Activated naive CD8-positive, alpha-beta T cell treated with anti-CD3 and anti-CD28 coated beads for 36 hours (primary cell): ENCODE measurements at places on chromosomes 5 and 9. TPM values are rescaled to one million over a fixed set of nuclear protein-coding genes. Genes with fewer than 3 reads are reported as not detected.

DNA sequence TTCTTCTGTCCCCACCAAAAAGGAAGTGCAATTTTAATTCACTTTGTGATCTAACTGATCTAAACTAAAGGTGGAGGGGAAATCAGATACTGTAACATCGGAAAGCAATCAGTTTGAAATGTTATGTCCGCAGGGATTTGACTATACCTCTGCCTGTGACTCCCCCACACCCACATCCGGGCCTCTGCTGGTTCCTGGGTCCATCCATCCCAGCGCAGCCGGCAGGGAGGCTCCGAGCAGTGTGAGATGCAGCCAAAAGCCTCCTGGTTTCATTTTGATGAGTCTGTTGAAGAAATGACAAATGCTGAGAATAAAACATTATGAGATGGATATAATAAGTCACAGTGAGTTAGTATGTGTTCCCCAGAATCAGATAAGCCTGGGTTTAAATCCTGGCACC is 8.6 kb downstream of the FSTL4 start:
- H3K36me3 ChIP-seq: no peaks in the 10 kb centered on the region
- no peak for DNase-seq
- peaks cover 30% of the 10 kb centered on the region for H3K27me3 ChIP-seq
- H3K4me3 ChIP-seq: no peak overlapping the region

DNA sequence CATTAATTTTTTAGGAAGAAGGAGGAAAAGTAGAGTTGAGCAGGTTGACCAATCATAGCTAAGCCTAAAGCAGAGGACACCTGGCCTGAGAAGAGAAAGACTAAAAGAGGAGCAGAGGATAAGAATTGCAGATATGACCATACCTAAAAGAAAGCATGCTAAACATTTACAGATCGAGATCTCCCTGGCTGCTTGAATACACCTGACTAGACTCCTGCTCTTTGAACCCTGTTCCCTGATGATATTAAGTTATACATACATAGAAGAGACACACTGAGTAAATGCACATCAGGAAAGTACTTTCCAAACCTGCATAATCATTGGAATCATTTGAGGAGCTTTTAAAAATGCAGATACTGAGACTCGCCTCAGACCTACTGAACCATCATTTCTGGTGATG is 232.3 kb upstream of the ELL2 start:
- H3K36me3 ChIP-seq: no peaks in the 10 kb centered on the region
- peaks cover 2% of the 10 kb centered on the region for H3K4me1 ChIP-seq
- peaks cover 15% of the 10 kb centered on the region for H3K27me3 ChIP-seq

GRCh38 chr5:84091127-84091799 is 293.4 kb downstream of the EDIL3 start:
- H3K36me3 ChIP-seq: no peaks in the 10 kb centered on the region
- no peaks in the 10 kb centered on the region for H3K4me1 ChIP-seq
- H3K27me3 ChIP-seq: no peaks in the 10 kb centered on the region
- no peak overlapping the region for H3K4me3 ChIP-seq

DNA sequence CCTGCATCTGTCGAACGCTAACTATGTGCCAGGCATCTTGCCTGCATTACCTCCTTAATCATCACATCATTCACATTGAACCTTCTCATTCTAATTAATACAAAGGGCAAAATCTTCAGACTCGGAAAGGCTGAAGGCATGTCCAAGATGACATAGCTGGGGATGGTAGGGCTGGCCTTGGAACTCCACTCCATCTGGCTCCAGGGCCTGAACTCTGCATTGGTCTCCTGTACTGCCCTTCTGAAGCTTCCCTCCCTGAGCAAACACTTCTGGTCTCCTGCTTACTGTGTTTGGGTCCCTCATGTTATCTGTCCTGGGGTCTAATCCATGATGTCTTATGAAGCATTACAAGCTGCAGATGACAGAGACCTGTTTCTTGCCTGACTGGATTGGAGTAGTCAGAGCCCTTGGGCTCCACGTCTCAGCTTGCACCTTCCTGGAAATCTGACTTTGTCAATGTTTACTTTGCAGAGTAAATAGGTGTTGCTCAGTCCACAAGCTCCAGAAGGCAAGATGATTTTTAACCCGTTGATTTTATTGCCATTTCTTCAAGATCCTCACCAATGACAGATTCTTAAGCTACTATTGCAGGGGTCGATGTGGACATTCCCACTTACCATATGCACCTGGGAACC is 106.1 kb downstream of the GALNT10 start:
- peaks cover 3% of the 10 kb centered on the region for H3K4me1 ChIP-seq
- no peaks in the 10 kb centered on the region for H3K27me3 ChIP-seq
- no peak for DNase-seq
- H3K4me3 ChIP-seq: no peak overlapping the region
- H3K36me3 ChIP-seq: peaks cover 22% of the 10 kb centered on the region

- no peak for DNase-seq
- H3K4me3 ChIP-seq: no peak overlapping the region
- H3K27ac ChIP-seq: no peak overlapping the region
- no peaks in the 10 kb centered on the region for H3K36me3 ChIP-seq
- peaks cover 53% of the 10 kb centered on the region for H3K27me3 ChIP-seq
Observed at GRCh38 chr5:178996156-178996555, 1.0 kb upstream of the GRM6 start.

- H3K4me1 ChIP-seq: peaks cover 2% of the 10 kb centered on the region
- H3K36me3 ChIP-seq: peaks cover 9% of the 10 kb centered on the region
- no peak overlapping the region for H3K27ac ChIP-seq
- no peak for DNase-seq
- no peak overlapping the region for H3K4me3 ChIP-seq
Observed at GRCh38 chr5:61504143-61504770, 172.2 kb downstream of the ZSWIM6 start.

GRCh38 chr5:173583346-173583745 is 33.1 kb downstream of the BOD1 start:
- H3K4me3 ChIP-seq: no peak overlapping the region
- H3K36me3 ChIP-seq: peaks cover 19% of the 10 kb centered on the region
- H3K27ac ChIP-seq: no peak overlapping the region
- peaks cover 7% of the 10 kb centered on the region for H3K27me3 ChIP-seq
- no peaks in the 10 kb centered on the region for H3K4me1 ChIP-seq
- no peak for DNase-seq

DNA sequence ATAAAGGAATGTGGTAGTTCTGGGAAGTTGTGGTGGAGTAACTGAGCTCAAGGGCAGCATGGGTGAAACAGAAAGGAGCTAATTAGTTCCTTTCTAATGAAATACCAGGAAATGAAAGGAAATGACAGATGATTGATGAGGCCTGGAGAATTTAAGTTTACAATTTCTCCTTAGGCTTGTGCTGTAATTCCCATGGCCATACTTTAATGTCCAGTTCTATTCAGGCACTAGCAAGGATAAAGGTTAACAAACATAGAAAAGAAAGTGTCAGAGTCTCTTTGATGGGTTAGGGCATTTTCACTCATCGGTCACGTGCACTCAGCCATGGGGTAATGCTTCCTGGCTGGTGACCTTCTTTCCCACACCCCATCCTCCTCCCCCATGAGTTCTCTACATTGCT is 70.3 kb downstream of the CTSL start:
- H3K36me3 ChIP-seq: no peaks in the 10 kb centered on the region
- peaks cover 9% of the 10 kb centered on the region for H3K4me1 ChIP-seq
- H3K4me3 ChIP-seq: no peak overlapping the region
- no peak overlapping the region for H3K27ac ChIP-seq
- H3K27me3 ChIP-seq: no peaks in the 10 kb centered on the region

- no peaks in the 10 kb centered on the region for H3K36me3 ChIP-seq
- peaks cover 1% of the 10 kb centered on the region for H3K4me1 ChIP-seq
- H3K27ac ChIP-seq: no peak overlapping the region
- no peak overlapping the region for H3K4me3 ChIP-seq
Observed at GRCh38 chr5:102581011-102581410, 82.2 kb upstream of the SLCO6A1 start.

- peaks cover 48% of the 10 kb centered on the region for H3K27me3 ChIP-seq
- no peak overlapping the region for H3K27ac ChIP-seq
- peaks cover 7% of the 10 kb centered on the region for H3K4me1 ChIP-seq
- no peak overlapping the region for H3K4me3 ChIP-seq
- DNase-seq: no peak
Observed at GRCh38 chr5:173295796-173296195, 32.4 kb downstream of the STC2 start.

GRCh38 chr5:31770132-31770720 is 131.3 kb downstream of the PDZD2 start:
- H3K36me3 ChIP-seq: no peaks in the 10 kb centered on the region
- no peaks in the 10 kb centered on the region for H3K27me3 ChIP-seq
- no peak overlapping the region for H3K4me3 ChIP-seq

DNA sequence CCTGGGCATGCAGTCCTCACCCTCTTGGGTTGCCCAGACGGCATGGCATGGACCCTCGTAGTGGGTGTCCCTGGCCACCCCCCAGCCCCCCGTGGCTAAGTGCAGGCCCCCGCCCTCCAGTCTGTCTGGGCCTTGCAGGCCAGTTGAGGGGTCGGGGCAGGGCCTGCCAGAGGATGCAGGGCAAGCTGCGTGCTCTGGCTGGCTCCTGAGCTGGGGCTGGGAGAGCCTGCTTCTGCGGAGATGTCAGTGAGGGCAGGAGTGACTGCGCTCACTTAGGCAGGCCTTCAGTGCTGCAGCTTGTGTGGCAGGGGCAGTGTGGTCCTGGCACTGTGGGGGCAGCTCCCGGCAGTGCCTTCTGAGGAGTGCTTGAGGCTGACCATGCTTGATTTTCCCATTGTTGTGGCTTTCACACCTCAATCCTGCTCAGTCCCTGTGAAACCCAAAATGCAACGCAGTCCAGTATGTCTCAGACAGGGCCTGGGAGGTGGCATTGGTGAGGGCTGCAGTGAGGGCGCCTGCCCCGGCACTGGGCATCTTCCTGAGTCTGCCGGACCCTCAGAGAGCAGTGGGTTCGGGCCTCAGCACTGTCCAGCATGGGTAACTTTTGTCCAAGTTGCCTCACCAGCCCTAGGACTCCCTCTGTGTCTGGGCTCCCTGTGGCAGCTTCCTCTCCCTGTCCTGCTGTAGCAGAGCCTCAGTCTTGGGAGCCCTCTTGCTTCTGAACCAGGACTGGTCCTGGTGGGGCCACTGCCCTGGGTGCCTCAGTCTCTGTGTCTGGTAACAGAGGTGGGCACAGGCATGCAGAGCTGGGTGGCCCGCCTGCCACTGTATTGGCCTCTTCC is 93.0 kb downstream of the PHF2 start:
- H3K27ac ChIP-seq: no peak overlapping the region
- no peaks in the 10 kb centered on the region for H3K27me3 ChIP-seq
- no peak for DNase-seq
- no peaks in the 10 kb centered on the region for H3K4me1 ChIP-seq

DNA sequence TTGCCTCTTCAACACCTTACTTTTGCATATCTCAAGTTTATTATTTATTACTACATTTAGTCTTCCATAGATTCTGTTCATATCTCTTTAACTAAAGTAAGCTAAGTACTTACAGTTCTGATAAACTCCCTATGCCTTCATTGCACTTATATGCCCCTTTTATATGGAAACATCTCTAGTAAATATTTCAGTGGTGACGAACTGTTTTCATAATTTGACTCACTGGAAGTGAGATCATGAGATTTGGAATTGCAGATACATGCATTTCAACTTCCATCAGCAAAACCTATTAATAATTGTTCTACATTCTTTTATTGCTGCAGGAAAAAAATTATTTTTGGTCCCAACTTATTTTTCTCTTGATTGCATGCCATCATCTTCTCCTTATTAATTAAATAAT is 263.5 kb downstream of the CD180 start:
- peaks cover 3% of the 10 kb centered on the region for H3K4me1 ChIP-seq
- no peak for DNase-seq
- H3K27me3 ChIP-seq: peaks cover 24% of the 10 kb centered on the region
- H3K27ac ChIP-seq: no peak overlapping the region
- H3K36me3 ChIP-seq: no peaks in the 10 kb centered on the region

DNA sequence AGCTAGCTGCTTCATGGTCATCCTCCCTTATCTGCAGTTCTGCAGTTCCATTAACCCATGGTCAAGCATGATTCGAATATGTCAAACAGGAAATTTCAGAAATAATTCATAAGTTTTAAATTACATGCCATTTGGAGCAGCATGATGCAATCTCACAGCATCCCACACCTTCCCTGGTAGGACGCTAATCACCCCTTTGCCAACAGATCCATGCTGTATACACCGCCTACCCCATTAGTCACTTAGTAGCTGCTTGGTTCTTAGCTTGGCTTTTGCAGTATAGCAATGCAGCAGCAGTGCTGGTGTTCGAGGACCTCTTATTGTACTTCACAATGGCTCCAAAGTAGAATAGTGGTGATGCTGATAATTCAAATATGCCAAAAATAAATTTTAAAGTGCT is 739.7 kb upstream of the CDH9 start:
- H3K4me3 ChIP-seq: no peak overlapping the region
- no peaks in the 10 kb centered on the region for H3K36me3 ChIP-seq
- H3K4me1 ChIP-seq: no peaks in the 10 kb centered on the region

- peaks cover 20% of the 10 kb centered on the region for H3K4me1 ChIP-seq
- peaks cover 2% of the 10 kb centered on the region for H3K36me3 ChIP-seq
- DNase-seq: no peak
Observed at GRCh38 chr5:172830876-172831662, 3.0 kb upstream of the ERGIC1 start.

DNA sequence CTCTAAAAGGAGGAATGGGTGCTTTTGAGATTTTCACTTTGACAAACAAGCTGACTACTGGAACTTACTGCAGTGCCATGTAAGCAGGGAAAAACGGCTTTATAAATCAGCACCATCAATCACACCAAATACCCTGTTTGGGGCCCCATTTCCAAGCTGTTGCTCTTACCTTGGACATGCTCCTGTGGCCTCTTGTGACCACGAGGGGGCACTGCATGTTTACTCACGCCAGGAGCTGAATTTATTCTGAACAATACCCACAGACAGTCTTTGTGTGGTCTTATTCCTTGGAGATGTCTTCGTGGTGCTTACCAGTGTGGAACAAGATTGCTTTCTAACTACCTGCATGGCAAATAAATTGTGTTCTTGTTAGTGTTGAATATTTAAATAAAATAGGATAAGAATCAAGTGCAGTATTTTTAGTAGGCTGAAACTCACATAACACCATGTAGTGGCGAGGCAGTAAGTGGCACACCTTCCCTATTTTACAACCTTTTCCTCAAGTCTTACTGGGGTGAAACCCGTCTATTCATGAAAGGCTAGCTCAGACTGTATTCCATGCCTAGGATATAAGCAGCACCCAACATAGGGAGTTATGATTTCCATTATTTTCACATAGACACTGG is 155.5 kb upstream of the NMUR2 start:
- no peak overlapping the region for H3K27ac ChIP-seq
- peak; percentile 25 for DNase-seq
- no peaks in the 10 kb centered on the region for H3K4me1 ChIP-seq
- H3K4me3 ChIP-seq: no peak overlapping the region
- H3K36me3 ChIP-seq: no peaks in the 10 kb centered on the region
- H3K27me3 ChIP-seq: no peaks in the 10 kb centered on the region

GRCh38 chr5:80754900-80755299 is 100.1 kb upstream of the DHFR start:
- peaks cover 65% of the 10 kb centered on the region for H3K36me3 ChIP-seq
- peak; percentile 69 for DNase-seq
- peaks cover 60% of the 10 kb centered on the region for H3K4me1 ChIP-seq
- no peaks in the 10 kb centered on the region for H3K27me3 ChIP-seq

ANXA2R gene
- 9.9 TPM for total RNA-seq

C5orf24 gene
- 30.5 TPM for total RNA-seq

TLX3 gene
- not detected for total RNA-seq

INSL4 gene
- total RNA-seq: not detected

F12 gene
- total RNA-seq: 5.6 TPM

INPP5E gene
- total RNA-seq: 12.1 TPM

RBM18 gene
- 35.5 TPM for total RNA-seq

JAKMIP2 gene
- total RNA-seq: 0.98 TPM

SLC6A18 gene
- total RNA-seq: not detected

EFNA5 gene
- not detected for total RNA-seq

TMED7 gene
- 41.6 TPM for total RNA-seq
